B cell (primary cell): ENCODE measurements at places on chromosomes 13 and 19. TPM values are rescaled to one million over a fixed set of nuclear protein-coding genes. Genes with fewer than 3 reads are reported as not detected.

DNA sequence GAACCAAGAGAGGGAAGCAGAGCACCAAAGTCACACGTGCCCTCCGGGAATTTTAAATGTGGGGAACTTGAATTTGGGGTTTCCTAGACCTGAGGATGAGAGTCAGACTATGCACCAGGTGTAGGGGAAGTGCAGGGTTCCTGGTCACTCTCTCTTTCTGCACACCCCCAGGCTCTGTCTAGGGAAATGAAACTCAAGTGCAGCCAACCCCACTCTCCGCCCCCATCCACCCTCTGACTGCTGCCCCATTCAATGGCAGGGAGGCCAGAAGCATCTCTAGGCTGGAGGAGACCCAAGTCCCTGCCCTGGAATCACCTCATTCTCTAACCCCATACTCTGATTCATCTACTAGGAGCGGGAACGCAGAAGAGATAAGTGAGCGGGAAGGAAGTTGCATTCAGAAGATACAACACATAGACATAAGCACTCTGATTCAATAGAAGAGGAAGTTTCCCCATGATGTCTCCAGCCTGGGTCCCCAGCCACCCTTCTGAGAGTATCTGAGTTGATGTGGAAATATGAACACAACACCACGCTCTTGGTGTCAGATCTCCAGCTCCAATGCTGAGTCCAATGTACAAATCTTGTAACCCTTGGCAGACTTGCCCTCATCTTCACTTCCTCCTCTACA lies 4.7 kb upstream of the SIGLEC14 start:
- H3K4me1 ChIP-seq = peaks cover 50% of the 10 kb centered on the region
- DNase-seq = peak; percentile 85
- no peaks in the 10 kb centered on the region for H3K36me3 ChIP-seq
- H3K27ac ChIP-seq = peak overlapping the region; percentile 70
- H3K4me3 ChIP-seq = no peak overlapping the region

- H3K4me3 ChIP-seq = no peak overlapping the region
- H3K36me3 ChIP-seq = no peaks in the 10 kb centered on the region
- H3K27me3 ChIP-seq = no peaks in the 10 kb centered on the region
- no peak for DNase-seq
- no peaks in the 10 kb centered on the region for H3K4me1 ChIP-seq
- no peak overlapping the region for H3K27ac ChIP-seq
These were observed 1510.3 kb downstream of the PCDH9 start for GRCh38 chr13:65719831-65720230.

GRCh38 chr19:18214779-18215433 lies 11.1 kb upstream of the RAB3A start:
- DNase-seq = no peak
- H3K27ac ChIP-seq = no peak overlapping the region
- H3K4me1 ChIP-seq = no peaks in the 10 kb centered on the region
- no peaks in the 10 kb centered on the region for H3K27me3 ChIP-seq

- no peaks in the 10 kb centered on the region for H3K36me3 ChIP-seq
- H3K27me3 ChIP-seq = no peaks in the 10 kb centered on the region
- H3K27ac ChIP-seq = no peak overlapping the region
- DNase-seq = no peak
- H3K4me1 ChIP-seq = no peaks in the 10 kb centered on the region
These were observed 195.7 kb upstream of the IPO5 start for GRCh38 chr13:97757807-97758206.

DNA sequence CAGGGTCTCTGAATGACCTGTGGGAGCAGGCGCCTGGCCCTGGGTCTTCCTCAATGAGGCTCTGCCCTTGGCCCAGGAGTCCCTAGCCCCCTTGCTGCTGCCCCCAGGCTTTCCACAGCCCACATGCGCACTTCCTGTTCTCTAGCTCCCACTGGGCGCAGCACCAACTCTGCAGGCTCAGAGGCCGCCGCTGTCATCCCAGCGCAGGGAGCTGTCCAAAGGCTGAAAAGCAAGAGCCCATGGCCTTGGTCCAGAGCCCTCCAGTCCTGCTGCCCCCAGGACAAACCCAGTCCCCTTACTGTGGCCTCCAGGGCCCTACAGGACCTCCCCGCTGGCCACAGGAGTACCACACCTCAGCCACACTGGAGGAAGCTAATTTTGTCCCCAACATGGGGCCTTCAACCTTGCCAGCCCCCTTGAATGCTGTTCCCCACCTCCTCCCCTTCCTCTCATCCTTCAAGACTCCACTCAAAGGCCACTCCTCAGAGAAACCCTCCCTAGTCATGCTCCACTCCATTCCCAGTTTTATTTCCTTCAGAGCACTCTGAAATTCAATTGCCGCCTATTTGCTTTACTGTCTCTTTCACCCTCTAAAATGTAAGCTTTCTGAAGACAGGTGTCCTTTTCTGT lies 8.0 kb upstream of the POU2F2 start:
- H3K36me3 ChIP-seq = peaks cover 35% of the 10 kb centered on the region
- peak; percentile 49 for DNase-seq
- H3K27me3 ChIP-seq = no peaks in the 10 kb centered on the region
- H3K4me1 ChIP-seq = peaks cover 16% of the 10 kb centered on the region
- H3K27ac ChIP-seq = no peak overlapping the region

DNA sequence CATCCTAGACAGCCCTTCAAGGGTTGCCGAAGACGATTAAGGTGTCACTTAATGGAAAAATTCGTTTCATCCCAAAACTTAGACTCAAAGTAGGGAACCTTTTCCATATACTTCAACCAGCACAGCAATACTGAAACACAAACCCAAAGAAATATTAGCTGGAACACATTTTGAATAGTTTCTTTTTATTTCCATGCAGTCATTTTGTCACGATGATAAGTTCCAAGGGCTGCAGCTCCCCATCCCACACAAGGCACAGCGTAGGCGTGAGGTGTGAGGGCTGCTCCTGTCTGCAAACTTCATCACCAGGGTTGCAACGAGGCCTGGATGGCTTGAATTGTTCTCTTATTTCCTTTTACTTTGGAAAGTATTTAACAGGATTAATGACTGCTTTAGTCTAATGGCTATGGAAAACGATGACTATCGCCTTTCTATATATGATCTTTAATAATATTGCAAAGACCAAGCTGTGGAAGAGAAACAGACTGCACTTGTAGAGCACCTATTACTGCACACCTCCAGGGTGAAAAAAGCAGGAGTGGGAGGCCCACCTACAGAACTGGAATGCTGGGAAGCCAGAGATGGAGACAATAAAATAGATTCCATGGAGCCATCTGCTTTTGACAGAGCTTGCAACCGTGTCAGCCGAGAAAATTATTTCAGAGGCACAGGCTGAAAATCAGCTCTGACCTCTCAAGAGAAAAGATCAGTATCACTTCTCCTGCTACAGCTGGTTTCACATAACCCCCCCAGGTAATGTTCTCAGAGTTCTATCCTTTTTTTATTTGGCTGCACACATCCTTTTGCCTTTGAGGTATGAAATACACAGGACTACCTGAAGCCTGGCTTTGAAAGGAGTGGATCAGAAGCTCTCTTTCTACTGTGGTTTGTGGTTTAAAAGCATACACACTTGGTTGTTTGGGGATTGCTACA lies 274.5 kb upstream of the NBEA start:
- H3K36me3 ChIP-seq = no peaks in the 10 kb centered on the region
- no peaks in the 10 kb centered on the region for H3K27me3 ChIP-seq
- no peaks in the 10 kb centered on the region for H3K4me1 ChIP-seq
- no peak overlapping the region for H3K27ac ChIP-seq

DNA sequence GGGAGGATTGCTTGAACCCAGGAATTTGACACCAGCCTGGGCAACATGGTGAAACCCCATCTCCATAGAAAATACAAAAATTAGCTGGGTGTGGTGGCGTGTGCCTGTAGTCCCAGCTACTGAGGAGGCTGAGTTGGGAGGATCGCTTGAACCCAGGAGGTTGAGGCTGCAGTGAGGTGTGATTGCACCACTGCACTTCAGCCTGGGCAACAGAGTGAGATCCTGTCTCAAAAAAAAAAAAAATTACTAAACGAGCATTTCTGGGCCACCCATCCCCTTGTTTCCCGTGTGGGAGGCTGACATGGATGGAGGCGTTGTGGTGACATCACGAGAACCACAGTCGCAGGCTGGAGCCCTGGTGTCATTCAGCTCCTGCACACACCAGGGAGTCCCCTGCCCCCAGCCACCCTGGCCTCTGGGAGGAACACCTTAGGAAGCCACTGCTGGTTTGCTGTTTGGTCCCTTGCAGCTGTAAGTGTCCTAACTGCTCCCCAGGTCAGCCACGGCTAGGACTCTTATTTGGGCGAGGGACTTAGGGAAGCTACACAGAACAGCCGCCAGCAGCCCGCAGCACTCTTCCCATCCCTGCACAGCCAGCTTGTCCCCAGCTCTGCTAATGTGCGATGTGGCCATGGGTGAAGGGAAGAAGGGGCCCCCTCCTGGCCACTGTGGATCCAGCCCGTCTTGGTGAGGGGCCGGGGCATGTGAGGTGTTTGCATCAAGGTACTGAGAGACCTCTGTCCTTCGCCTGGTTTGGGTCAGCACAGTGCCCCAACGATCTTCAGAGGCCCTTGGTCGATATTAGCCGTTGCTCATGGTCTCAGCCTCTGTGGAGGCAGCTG lies 12.7 kb downstream of the NKPD1 start:
- H3K4me1 ChIP-seq = peaks cover 18% of the 10 kb centered on the region
- DNase-seq = no peak
- H3K27me3 ChIP-seq = peaks cover 8% of the 10 kb centered on the region

C19orf38 gene
- total RNA-seq = 1.7 and 2.5 TPM in 2 replicates

OR7C1 gene
- total RNA-seq = not detected in 2 replicates

ERVV-1 gene
- total RNA-seq = 0.49 TPM in 1 of 2 replicates, not detected in the other

RAB3A gene
- 9.6 and 10.4 TPM in 2 replicates for total RNA-seq

SERP2 gene
- total RNA-seq = not detected in 2 replicates

ZNF44 gene
- 27.8 and 28.0 TPM in 2 replicates for total RNA-seq

KL gene
- 0.07 TPM in 1 of 2 replicates, not detected in the other for total RNA-seq

SULT2B1 gene
- not detected in 2 replicates for total RNA-seq
